NCI-H748 treated with DMSO at 0.1 percent for 48 hours (cell line): ENCODE measurements at places on chromosomes 3 and 15.

DNA sequence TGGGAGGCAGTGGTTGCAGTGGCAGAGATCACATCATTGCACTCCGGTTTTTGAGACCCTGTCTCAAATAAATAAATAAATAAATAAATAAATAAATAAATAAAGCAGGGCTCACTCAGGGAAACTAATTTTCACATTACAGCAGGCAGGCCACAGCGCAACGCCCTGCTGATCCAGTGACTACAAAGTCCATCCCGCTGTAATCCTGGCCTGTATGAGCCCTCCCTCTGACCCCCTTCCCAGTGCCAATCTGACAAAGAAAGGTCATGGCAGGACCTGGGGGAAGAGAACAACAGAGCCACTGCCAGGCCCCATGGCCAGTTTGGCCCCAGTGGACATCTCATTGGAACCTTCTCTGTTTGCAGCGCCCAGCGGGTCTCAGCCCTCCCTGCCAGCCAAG lies 9.3 kb downstream of the SH3BP5 start:
- no peak for DNase-seq

- DNase-seq: no peak
These were observed 210.8 kb upstream of the NR2E3 start for GRCh38 chr15:71599418-71600151.

DNA sequence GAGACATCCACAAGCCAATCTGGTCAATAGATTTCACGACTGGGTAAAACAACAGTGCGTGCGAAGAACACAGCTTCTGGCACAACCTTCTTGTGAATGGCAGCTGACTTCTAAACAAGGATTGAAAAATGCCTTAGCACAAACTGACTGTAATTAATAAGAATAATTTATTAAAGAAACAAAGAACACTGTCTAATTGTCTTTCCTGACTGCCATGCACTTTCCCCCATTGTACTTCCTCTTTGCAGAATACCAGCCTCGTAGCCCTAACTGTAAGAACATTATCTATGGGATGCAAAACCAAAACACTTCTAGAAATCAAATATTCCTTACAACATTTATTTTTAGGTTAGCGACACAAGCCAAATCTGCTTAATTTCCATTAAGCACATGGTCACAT lies 6.5 kb downstream of the FOXP1 start:
- no peak for DNase-seq

DNA sequence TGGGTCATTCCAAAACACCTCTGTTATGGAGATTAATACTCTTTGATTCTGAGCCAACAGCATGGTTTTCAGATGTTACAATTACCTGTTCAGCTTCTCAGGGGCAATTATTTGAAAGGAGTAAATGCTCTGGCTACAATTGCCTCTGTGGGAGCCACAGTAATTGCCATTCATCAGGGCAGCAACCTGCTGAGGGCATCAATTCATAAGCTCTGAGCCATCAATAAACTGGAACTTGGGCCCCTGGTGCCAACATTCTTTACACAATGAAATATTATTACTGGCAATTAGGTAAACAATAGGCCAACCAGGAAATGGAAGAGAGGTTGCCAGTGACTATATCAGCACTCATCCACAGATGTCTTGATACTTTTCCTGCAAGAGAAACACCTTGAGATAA lies 660.8 kb downstream of the MECOM start:
- peak; percentile 78 for DNase-seq

GRCh38 chr3:181757694-181758306 lies 46.1 kb downstream of the SOX2 start:
- DNase-seq: peak; percentile 3

- DNase-seq: no peak
These were observed 11.6 kb upstream of the SCAMP5 start for GRCh38 chr15:74983725-74984231.

- DNase-seq: no peak
These were observed 122.4 kb downstream of the NR1D2 start for GRCh38 chr3:24067483-24067882.

DNA sequence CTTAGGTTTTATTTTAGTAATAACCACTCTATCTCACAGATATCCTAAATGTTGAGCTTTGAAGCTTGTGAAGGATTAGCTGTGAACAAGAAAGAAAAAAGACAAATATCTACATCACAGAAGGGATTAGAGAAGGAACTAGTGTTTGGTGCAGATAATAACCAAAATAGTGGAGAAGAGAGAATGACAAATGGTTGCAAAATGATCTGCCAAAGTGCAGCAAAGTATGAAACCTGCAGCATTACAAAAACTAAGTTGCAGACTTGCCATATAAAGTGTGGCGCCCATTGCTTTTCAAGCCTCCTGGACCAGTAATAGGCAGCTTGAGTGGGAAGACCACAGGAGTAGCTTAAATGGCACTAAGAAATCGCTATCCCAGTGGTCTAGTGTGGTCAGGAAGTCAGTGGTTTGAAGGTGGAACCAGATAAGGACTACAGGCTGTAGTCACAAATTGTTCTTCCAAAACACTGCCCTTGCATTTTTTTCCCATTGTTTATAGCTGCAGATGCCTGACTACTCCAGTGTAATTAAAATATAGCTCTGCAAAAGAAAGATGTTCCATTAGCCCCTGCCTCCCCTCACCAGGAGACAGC lies 20.7 kb downstream of the TPM1 start:
- no peak for DNase-seq

DNA sequence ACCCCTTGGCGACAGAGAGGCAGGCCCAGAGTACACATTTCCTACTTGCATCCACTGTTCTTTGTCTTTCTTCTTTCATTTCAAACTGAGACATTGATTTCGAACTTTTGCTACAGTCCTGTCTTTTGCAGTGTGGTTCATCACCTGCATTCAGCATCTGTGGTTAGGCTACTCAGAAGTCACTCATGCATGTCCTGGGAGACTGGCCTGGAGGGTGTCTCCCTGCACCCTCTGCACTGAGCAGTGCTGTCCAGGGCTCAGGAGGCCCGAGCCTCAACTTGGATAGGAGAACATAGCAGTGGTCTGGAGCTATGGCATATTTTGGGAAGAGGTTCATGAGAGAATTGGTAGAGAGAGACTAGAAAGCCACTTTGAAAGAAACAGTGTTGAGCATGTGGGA lies 240.2 kb upstream of the TPRG1 start:
- DNase-seq: no peak

GRCh38 chr3:53823026-53823955 lies 22.9 kb downstream of the CHDH start:
- DNase-seq: no peak

DNA sequence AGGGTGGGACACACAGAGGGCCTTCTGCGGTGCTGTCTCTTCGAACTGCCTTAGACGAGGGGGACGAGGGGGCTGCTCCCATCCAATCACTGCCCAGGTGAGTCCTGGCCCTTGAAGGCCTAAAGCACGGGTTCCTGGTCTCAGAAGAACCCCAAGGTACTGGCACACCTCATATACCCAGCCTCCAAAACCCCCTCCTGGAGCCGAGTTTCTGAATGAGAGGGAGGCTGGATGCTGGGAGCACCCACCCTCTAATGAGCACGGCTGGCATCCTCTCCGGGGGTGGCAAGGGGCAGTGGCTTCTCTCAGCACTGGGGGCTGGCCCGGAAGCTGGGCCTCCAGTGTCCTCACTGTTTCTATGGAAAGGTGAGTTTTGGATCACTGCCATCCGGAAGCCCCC lies 165.6 kb downstream of the LRRK1 start:
- no peak for DNase-seq

DNA sequence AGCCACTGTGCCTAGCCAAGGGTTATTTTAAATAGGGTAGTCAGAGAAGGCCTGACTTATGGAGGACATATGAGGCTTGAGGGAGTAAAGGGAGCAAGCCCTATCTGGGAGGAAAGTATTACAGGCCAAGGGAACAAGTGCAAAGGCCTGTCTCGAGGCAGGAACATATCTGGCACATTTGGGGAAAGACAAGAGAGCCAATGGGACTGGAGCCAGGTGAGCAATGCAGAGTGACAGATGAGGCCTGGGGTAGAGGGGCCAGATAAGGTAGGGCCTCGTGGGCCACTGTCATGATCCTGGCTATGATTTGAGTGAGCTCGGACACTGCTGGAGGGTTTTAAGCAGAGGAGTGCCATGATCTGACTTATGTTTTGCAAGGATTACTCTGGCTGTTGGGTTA lies 43.8 kb downstream of the DCP1A start:
- DNase-seq: no peak

DNA sequence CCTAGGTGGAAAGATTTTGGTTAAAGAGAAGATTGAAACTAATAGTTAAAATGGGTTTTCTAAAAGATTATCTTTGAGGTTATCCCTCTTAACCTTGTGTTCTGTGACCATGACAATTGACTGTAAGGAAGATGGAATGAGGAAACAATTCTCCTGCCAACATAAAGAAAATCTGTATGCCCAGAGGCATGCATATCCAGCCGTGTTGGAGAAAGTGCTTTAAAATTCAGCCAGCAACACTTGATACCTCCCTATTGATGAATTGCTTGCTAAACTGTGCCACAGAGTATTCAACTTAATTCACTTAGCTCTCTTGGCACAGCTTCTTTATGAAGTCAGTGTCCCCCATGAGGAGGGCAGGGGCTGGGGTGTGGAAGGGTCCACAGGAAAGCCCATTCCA lies 203.5 kb downstream of the UBE2E2 start:
- no peak for DNase-seq

DNA sequence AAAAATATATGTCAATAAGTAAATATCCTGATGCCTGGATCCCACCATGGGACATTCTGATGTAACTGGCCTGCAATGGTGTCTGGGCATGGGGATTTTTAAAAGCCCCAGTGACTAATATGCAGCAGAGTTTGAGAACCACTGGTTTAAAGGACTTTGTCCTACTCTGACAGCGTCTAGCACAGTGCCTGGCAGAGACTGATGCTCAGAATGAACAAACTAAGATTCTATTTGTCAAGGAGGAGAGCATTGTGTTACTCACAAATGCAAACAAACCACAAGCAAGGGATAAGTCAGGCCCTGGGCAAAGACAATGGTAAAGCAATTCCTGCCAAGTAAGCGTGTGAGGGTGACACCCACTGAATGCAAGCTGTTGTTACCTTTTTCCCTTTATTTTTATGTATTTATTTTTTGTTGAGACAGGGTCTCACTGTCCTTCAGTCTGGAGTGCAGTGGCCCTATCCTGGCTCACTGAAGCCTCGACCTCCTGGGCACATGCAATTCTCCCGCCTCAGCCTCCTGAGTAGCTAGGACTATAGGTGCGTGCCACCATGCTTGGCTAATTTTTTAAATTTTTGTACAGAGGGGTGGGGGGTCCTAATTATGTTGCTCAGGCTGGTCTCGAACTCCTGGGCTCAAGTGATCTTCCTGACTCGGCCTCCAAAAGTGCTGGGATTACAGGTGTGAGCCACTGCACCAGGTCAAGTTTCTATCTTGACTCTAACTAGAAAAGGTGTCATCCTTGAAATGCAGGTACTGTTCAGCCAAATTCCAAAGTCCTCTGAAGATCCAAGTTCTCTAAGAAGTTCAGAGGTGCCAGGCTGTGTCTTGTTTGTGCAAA lies 909 bp upstream of the GPD1L start:
- DNase-seq: no peak

- DNase-seq: no peak
These were observed 18.1 kb downstream of the ALS2CL start for GRCh38 chr3:46675426-46675825.

DNA sequence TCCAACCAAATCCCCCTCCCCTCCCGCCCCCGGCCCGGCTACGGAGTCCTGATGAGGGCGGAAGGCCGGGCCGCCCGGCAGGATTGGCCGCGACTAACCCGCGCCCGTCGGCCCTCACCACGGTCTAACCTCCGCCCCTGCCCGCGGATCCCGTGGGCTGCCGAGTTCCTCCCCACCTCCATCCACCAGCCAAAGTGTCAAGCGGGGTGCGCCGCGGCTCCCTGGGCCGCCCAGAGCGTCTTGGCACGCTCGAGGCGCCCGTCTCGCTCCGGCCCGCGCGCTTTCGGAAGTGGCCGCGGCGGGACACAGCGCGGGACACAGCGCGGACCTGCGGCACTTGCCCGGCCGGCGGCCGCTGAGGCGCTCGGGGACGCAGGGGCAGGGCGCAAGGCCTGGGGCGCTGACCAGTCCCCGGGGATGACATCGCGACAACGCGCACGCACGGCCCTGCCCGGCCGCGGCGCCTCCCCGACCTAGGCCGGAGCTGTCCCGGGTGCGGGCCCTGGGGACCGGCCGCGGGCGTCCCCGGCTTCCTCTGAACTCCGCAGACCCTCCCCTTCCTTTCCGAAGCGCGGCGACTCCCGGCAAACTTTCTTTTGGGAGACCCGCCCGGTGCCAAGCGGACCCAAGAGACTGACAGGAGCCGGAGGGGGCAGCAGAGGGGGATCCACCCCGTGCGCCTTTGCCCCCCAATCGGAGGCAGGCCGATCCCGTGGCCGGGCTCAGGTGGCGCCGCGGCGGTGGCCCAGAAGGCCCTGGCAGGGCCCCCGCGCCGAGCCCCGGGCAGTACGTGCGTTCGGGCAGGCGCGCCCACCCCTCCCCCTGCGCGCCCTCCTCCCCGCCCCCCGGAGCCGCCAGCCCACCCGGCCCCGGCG lies 112.8 kb upstream of the ICE2 start:
- DNase-seq: no peak

GRCh38 chr15:90240856-90241255 lies 6.8 kb downstream of the GDPGP1 start:
- no peak for DNase-seq

DNA sequence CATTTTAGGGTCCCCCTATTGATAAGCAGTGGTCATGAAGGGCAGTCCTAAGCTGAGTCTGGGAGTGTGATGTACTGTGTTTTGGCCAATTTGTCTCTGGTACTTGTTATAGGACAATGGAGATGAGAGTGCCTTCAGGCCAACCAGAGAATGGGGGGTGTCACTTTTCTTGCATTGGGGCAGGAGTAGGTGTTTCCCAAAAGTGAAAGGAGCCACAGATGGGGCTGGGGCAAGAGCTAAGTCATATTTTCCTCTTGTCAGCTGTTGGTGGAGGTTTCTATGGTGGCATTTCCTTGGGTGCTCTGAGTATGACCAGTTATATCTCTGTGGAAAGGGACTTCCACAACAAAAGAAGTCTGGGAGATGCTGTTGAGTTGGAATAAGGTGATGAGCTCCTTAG lies 24.7 kb upstream of the BSN start:
- no peak for DNase-seq

- DNase-seq: no peak
These were observed 41.1 kb downstream of the NGRN start for GRCh38 chr15:90306560-90306959.

- DNase-seq: no peak
These were observed 54.6 kb downstream of the CAPN3 start for GRCh38 chr15:42413920-42414319.

GRCh38 chr3:15283702-15284101 lies 48.7 kb downstream of the SH3BP5 start:
- no peak for DNase-seq

GRCh38 chr15:88258093-88258641 lies 1.6 kb upstream of the NTRK3 start:
- peak; percentile 5 for DNase-seq

DNA sequence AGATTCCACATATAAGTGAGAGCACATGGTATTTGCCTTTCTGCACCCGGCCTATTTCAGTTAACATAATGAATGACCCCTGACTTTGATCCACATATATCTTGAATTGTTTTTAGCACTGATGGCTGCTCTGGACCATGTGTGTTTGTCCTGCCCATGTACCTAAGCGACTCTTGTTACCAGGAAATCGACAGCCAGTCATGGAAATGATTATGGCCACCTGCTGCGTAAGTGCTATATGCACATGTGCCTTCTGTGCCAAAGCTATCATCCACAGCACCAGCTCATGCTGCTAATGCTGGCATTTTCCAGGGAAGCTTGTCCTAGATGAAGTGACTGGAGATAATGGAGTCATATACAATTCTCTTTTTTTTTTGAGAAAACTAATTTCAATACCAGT lies 103.7 kb downstream of the PEX5L start:
- peak; percentile 73 for DNase-seq
